ENCODE measurements at places on chromosomes 2 and 18.

DNA sequence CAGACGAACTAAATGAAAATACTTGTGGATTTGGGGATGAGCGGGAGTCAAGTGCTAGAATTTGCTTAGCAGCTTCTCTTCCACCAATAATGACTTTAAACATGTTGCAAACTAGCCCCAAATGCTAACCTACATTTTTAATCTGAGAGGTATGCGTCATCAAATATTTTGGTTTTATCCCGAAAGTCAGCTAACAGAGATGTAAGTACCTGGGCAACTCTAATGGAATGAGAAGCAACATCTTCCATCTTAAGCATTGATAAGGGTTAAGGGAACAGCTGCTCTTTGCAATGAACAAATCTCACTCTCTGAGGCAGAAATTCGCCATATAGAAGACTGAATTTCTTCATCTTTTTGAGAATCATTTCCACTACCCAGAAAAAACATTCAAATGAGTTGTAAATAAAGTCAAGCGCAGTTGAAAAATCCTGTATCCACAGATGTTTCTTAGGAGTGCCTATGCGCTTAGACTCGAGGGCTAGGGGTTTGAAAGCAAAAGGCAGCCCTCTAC, 926 bp upstream of the YPEL5 start:
- no peak for DNase-seq

- DNase-seq, result no peak
Measured at GRCh38 chr2:68791914-68792313, 57.3 kb downstream of the ARHGAP25 start.

GRCh38 chr18:62450175-62450545, 72.7 kb upstream of the ZCCHC2 start:
- no peak for DNase-seq

- DNase-seq, result no peak
Measured at GRCh38 chr2:15133461-15133860, 427.7 kb downstream of the NBAS start.

DNA sequence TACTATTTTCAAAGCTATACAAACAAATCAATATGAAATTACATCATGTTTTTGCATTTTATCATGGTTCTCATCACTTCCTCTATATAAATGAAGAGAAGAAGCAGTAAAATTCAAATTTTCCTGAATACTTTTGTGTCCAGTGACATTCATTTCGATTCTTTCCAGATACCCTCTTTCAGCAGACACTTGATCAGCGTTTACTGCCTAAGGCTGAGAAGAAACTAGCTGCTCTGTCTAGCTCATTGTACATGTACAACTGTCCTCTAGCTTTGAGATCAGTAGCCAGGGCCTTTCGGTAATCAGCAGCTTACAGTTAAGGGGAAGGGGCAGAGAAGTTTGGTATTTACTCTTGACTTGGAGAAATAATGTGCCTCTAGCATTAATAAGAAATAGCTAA, 4.8 kb downstream of the VRK2 start:
- DNase-seq, result no peak

DNA sequence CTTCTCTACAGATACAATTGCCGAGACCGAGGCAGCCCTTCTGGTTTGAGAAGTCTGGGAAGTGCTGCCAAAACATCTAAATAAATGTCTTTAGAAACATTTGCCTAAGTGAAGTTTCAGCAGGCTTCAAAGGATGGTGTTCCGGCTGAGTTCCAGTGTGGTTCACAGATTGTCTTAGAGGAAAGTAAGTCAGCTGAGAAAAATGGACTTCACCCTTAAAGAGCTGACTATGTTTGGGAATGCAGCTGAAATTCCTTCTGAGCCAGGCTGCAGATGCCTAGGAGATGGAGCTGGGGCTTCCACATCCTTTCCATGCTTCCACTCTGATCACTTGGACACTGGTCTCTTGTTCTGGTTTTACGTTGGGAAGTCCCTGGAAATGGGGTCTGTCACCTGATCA, 83.6 kb downstream of the FHOD3 start:
- no peak for DNase-seq

DNA sequence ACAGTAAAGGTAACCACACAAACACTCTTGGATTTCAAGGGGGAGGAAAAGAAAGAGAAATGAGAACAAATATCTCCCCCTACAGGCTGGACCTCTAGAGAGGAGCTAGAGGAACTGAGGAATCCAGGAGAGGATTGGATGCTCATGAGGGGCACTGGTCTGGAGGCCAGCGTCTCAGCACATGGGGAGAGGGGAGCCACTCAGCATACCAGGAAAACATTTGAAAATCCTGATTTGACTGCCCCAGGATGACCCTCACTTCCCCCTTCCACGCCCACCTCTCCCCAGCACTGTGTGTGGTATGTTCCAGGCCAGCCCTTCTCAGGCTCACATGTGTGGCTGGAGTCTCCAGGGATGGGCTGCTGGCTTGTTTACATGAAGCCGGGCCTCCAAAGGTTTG, 396.8 kb upstream of the ID2 start:
- peak; percentile 44 for DNase-seq

GRCh38 chr18:54127759-54128378, 96.6 kb downstream of the MBD2 start:
- peak; percentile 67 for DNase-seq

- DNase-seq, result no peak
Measured at GRCh38 chr2:41483226-41483625, 564.6 kb upstream of the PKDCC start.

GRCh38 chr2:176188774-176189680, 559 bp downstream of the HOXD1 start:
- DNase-seq, result no peak

- no peak for DNase-seq
Measured at GRCh38 chr2:38362232-38362631, 14.8 kb downstream of the ATL2 start.

GRCh38 chr2:224063298-224063648, 24.2 kb upstream of the SERPINE2 start:
- DNase-seq, result no peak

DNA sequence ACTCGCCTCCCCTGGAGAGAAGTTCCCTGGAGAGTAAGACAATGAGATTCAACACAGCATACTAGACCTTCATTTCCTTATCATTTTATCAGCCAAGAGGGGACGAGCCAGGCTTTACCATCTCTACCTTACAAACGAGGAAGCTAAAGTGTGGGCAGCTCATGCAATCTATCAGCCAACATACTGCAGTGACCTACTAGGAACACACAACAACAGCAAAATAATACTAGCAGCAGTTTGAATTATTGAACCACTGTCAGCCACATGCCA, 60.0 kb upstream of the TEX51 start:
- no peak for DNase-seq

DNA sequence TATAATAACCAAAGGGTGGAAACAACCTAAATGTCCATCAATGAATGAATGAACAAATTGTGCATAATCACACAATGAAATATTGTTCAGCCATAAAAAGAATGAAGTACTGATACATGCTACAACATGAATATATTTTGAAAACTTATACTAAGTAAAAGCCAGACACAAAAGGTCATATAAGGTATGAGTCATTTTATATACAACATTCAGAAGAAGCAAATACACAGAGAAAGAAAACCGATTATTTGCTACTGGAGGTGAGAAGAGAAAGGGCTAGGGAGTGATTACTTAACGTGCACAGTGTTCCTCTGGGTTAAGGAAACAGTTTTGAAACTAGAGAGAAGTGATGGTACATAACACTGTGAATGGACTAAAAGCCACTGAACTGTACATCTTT, 105.3 kb downstream of the GORASP2 start:
- DNase-seq, result no peak

DNA sequence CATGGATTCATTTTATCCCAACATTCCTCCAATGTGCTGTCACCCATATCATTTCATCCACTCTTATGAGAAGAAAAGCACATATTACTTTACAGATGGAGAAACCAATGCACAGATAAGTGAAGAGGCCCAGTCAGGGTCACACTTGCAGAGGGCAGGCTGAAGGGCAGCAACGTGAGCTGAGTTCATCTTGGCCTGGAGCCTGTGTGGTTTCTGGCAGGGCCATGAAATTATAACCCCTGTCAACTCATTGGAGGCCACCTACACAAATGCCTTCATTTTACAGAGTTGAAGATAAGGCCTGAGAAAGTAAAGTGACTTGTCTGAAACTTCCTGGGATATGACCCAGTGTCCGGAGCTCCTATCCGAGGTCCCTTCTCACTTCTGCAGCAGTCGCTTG, 88.4 kb upstream of the NRP2 start:
- no peak for DNase-seq

DNA sequence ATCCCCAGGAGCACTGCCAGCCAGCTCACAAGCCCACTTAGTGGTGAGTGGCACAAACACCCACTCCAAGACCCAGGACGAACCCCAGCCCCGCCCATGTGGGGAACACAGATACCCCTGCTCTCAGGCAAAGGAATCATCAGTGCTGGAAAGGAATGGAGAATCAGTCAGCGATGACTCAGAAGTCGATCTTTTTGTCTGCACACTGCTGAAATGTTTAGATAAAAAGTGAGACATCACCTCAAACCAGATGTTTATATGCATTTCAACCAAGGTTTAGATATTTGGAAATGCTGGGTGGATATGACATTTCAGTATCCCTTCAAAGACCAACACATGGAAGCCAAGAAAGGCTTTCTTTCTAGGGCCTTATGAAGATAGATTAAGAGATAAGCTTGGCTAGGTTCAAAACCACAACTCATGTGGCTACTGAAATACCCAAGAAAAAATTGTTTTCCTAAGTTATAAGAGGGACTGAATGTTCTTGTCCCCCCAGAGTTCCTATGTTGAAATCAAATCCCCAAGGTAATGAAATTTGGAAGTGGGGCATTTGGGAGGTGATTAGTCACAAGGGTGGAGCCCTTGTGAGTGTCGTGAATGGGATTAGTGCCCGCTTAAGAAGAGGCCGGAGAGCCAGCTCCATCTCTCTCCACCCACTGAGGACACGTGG, 43.7 kb downstream of the POU3F3 start:
- peak; percentile 63 for DNase-seq

GRCh38 chr2:233075141-233075965, 15.2 kb downstream of the INPP5D start:
- DNase-seq, result no peak

All from fibroblast of skin of right quadriceps (primary cell).